Mucosa of gallbladder (tissue), 1 donor: ENCODE measurements at places on chromosomes 7 and 10. TPM values are rescaled to one million over a fixed set of nuclear protein-coding genes. Genes with fewer than 3 reads are reported as not detected.

GRCh38 chr7:127337581-127337980 is 54.9 kb downstream of the ZNF800 start:
- no peak for DNase-seq

GRCh38 chr10:124697837-124698544 is 46.2 kb downstream of the FAM53B start:
- DNase-seq, result no peak

DNA sequence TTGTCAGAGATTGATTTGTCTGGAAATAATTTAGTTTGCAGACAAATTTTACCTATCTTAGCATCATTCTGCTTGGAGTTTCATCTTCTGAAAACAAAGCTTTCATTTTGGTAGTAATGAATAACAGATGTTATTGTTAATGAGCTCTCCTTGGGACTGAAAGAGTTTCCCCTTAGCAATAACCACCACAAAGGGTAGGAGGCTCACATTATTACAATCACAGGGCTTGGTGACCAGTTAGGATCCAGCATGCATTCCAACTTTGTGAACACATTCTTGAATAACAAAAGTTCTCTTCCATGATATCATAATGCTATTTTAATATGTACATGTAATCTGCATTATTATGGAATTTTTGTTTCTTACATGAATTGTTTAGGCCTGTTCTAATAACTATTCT is 148.8 kb upstream of the VWC2 start:
- no peak for DNase-seq

GRCh38 chr10:117311261-117311660 is 64.0 kb downstream of the PDZD8 start:
- no peak for DNase-seq

UPK3BL1 gene
- total RNA-seq, result 27.7 TPM

- no peak for DNase-seq
These were observed 25.0 kb upstream of the AQP1 start for GRCh38 chr7:30886608-30887011.

DNA sequence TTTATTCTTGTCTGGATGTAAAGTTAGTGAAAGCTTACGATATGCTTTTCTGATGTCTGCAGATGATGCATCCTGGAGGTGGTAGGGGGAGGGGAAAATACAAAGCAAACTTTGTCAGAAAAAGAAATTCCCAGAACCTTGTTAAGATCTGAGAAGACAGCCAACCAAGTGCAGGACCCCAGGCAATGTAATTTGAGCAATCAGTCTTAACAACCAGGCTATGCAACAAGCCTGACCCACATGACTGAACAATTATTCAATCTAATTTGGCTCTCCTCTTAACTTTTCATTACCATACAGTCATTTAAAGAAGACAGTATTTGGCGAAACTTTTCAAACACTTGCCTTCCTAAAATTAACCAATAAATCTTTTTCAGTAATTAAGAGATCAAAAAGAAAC is 74.5 kb downstream of the DNAJC1 start:
- DNase-seq, result no peak

GRCh38 chr10:30013757-30014156 is 45.6 kb downstream of the JCAD start:
- DNase-seq, result no peak

DNA sequence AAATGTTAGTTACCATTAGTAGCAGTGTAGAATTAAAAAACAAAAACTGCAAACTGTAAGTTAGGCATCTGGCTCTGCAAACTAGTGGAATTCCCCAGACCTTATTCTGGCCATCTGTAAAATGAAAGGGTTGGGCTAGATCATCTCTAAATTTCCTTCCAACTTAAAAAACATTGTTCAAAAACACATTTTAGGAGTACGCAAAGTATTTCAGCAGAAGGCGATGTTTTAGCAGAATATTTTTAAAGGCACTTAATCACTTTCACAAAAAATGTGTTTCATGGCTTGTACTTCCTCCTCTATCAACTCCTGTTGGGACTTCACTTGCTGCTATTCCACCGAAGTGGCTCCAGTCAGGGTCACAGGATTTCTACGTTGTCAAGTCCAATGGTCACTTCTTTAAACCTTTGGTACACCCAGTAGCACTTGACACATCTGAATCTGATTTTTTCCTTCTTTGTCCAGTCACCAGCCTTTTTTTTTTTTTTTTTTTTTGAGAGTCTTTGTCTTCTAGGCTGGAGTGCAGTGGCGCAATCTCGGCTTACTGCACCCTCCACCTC is 169.0 kb downstream of the AHR start:
- DNase-seq, result no peak
